A549 treated with CORT108297 at 1 μM for 4 hours (cell line): ENCODE measurements at places on chromosomes 11 and 22. TPM values are rescaled to one million over a fixed set of nuclear protein-coding genes. Genes with fewer than 3 reads are reported as not detected.

SORL1 gene
- total RNA-seq: 1.5 to 1.7 TPM (median 1.6 TPM) in 5 replicates

ART5 gene
- total RNA-seq: 0.15 to 0.39 TPM (median 0.33 TPM) in 5 replicates

NECTIN1 gene
- total RNA-seq: 7.1 to 10.6 TPM (median 9.6 TPM) in 5 replicates

SYT9 gene
- total RNA-seq: 0.14 to 0.29 TPM (median 0.18 TPM) in 5 replicates

PHETA2 gene
- not detected in 5 replicates for total RNA-seq

FAM83F gene
- under 0.01 TPM in 1 of 5 replicates, not detected in the others for total RNA-seq
